CD4-positive, alpha-beta T cell (primary cell): ENCODE measurements at places on chromosomes 1 and 21.
A peak's percentile ranks its signal among the peaks of the same experiment; 100 is the strongest.

DNA sequence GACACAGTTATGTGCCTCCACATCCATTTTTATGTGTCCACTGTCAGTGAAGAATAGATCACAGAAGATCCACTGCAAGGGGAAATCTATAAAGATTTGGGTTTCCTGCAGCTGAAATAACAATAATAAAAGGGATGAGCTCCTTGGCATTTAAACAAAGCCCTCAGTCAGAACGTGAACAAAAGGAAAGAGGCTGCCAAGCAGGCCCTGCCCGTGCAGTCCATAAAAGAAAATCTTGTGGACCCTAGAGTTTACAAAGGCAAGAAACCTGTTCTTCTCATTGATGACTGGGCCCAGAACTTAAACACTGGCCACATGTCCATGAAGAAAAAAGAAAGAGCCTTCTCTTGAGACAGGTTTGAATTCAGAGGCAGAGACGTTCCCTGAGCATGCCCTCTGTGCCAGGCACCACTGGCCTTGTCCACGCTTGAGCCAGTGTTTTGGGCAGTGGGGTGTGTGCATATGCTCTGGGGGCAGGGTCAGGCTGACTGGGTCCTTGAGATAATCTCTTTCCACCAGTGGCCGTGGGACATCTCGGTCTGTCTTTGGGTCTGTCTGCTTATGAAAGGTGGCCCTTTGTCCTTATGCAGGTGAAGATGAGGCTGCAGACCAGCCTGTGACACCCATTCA is 142.7 kb downstream of the HIVEP3 start:
- no peak for DNase-seq

- no peak for DNase-seq
Observed at GRCh38 chr1:50827546-50827945, 132.5 kb downstream of the FAF1 start.

- DNase-seq = no peak
Observed at GRCh38 chr1:36471830-36472641, 7.9 kb upstream of the MRPS15 start.

- DNase-seq = no peak
Observed at GRCh38 chr1:116962987-116963639, 38.4 kb upstream of the CD101 start.

GRCh38 chr1:211616231-211616964 is 37.4 kb upstream of the SLC30A1 start:
- no peak for DNase-seq

DNA sequence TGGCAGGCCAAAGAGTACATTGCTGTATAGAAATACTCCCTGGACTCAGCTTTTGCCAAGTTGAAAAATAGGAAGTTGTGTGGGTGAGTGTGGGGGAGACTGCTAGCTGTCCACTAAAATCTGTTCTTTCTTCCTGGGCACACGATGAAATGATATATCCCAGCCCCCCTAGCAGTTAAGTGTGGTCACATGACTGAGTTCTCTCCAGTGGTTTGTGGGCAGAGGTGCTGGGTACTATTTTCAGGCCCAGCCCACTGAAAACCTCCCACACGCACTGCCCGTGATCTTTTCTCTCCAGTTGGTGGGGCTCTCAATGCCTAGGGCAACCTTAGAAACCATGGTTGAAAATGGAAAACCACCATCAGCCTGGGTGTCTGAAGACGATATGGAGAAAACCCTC is 119.7 kb upstream of the LMO4 start:
- no peak for DNase-seq

- DNase-seq = no peak
Observed at GRCh38 chr1:222824641-222825040, 9.8 kb downstream of the DISP1 start.

- DNase-seq = no peak
Observed at GRCh38 chr1:100497796-100498195, 40.1 kb upstream of the GPR88 start.

DNA sequence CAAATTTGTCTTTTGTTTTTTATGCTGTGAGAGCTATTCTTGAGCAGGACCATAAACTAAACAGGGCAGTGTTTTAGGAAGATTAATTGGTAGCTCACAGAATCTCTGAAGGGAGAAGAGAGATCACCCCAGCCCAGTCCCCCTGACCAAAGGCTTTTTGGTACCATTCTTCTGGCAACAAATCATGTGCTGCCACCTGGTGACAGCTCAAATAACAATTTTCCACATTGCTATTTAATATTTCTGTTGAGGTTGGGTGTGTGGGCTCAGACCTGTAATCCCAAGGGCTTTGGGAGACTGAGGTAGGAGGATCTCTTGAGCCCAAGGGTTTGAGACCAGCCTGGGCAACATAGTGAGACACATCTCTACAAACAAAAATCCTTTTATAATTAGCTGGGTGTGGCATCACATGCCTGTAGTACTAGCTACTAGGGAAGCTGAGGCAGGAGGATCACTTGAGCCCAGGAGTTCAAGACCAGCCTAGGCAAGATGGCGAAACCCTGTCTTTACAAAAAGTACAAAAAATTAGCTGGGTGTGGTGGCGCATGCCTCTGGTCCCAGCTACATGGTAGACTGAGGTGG is 2.2 kb upstream of the TESK2 start:
- peak; percentile 27 for DNase-seq

- no peak for DNase-seq
Observed at GRCh38 chr1:22238356-22239224, 95.7 kb upstream of the WNT4 start.

DNA sequence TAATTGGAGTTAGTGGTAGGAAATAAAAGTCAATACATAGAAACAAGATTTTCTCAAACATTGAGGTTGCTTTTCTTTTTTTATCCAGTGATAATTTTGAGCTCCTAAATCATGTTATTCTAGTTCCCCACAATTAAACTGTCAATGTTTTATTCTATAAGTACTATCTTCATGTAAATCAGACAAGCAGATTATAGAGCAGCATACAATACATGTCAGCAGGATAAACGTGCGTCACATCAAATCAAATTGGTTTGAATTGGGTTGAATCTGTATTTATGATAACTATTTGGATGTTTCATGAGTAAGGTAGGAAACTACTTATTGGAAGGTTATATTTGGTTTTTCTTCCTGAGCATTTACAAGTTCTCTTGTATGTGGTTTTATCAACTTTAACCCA is 2028.7 kb downstream of the NCAM2 start:
- no peak for DNase-seq

- no peak for DNase-seq
Observed at GRCh38 chr1:98919652-98920051, 85.0 kb downstream of the PLPPR5 start.
